ENCODE measurements at places on chromosomes 1 and 21.

DNA sequence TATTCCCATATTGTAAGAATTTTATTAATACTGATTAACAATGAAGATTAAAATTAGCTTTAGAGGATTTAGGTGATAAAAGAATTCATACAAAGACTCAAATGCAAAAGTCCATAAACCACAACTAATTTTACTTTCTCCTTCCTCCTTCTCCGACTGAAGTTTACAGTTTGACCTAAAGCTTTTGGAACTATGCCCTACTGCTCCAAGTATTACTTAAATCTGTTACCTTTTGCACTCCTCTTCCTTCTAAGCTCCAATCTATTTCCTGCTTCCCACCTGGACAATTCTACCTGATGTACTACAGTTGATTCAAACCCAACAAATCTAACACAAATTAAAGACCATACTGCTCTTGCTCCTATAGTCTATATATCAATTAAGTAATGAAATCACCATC, 36.3 kb downstream of the ANKRD13C start:
- DNase-seq: no peak

DNA sequence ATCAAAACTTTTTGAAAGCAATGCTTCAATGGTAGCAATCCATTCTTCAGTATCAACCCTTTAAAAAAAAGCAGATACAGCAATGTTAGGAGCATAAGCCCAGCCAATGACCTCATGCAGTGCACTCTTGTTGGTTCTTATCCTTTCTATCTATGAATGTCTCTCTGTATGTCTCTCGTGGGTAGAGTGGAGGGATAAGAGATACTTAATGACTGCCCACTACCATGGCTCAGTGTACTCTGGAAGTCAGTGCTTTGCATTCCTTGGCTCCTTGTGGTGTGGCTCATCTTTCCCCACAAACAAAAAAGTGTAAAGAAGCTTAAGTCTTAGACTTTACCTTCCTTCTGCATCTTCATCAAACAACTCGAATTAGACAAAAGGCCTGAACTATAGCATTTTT, 50.3 kb downstream of the PCSK9 start:
- DNase-seq: no peak

DNA sequence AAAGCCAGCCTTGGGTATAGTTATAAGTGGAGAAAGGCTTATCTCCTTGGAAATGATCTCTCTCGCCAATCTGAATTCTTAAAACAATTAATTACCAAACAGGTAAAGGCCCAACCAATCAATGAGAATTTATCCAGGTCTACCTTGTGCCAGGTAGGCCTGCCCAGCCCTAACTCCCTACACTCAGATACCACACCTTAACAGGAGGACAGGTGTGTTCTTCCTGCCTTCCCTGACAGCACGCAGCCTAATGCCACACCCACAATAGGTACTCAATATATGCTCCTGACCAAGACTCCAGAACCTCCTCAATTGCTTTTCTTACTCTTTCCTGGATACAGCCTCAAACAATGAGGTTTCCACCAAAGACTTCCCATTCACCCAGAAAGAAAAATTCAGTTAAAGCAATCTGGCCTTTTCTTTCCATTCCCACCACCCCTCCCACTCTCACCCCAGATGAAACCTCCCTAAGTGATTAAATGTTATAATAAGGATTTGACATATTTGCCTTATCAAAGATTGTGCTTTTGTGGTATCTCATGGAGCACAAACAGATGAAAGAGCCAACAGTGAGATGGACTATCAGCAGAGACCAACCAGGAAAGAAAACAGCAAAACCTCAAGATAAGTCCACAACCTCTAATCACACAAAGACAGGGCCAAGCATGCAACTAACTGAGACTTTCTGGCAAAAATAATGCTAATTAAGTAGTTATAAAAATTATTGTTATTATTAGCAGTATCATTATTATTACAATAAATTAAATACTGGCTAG, 25.6 kb downstream of the TRABD2B start:
- no peak for DNase-seq

- no peak for DNase-seq
Observed at GRCh38 chr1:41704196-41704595, 214.5 kb downstream of the HIVEP3 start.

DNA sequence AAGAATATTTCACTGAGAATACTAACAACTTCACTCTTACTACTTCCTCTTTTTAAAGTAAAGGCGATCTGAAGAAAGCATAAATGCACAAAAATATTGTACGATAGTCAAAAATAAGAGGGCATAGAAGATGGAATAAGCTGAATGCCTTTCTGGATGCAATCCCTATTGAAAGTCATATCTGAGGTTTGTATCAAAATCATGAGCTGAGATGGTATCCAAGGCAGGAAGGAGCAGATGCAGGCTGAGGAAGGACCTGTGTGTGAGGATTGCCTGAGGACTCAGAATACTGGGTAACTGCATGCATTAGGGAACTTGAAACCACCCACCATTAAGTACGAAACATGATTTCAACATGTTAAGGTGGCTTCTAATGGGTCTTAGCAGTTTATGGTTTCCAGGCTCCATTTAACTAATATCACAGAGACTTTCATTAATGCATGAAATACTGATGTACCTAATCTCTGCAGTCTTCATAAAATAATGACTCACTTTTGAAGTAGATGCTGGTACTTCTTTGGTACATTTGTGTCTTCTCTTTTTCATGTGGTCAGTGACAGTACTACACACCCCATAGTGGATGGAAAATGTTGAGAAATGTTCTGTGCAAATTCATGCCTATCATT, 29.6 kb upstream of the RGS1 start:
- no peak for DNase-seq

GRCh38 chr1:26239936-26240335, 5.9 kb downstream of the CEP85 start:
- DNase-seq: no peak

- no peak for DNase-seq
Observed at GRCh38 chr21:42651515-42652401, 1.7 kb upstream of the PDE9A start.

GRCh38 chr1:230215031-230215430, 148.0 kb downstream of the GALNT2 start:
- no peak for DNase-seq

DNA sequence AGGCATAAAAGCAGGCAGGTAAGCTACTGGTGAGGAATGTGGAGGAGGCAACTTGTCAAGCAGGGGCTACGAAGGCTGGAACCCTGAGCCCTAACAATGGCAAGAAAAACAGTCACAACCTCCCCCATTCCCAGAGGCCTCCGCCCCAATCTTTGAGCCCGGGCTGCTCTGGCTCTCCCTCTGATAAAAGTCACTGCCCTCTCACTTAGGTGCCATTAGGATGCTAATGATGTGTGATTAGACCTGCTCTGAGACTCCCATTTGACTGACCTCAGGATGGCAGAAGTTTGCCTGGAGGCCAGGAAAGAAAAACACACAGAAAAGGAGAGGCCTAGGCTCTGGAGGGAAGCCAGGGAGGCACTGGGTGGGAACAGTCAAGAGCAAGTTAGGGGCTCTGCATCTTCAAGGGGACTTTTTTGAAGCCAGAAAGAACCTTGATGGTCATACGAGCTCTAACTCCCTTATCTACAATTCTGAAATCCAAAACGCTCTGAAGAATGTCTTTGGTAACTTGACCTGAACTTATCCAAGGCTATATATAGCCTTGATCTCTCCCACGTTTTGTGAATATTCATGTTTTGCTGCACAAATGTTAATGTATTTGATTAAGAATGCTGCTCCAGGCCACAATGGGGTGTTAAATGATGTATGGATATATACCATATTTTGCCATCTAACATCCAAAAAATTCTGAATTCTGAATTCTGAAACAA, 98.9 kb downstream of the TRABD2B start:
- DNase-seq: no peak

GRCh38 chr1:44238660-44239059, 25.4 kb downstream of the DMAP1 start:
- DNase-seq: no peak

GRCh38 chr1:203296460-203297073, 8.8 kb upstream of the BTG2 start:
- DNase-seq: no peak

- DNase-seq: no peak
Observed at GRCh38 chr1:1236945-1237873, 5.2 kb downstream of the B3GALT6 start.

- DNase-seq: no peak
Observed at GRCh38 chr1:93306920-93307319, 38.8 kb upstream of the DR1 start.

- no peak for DNase-seq
Observed at GRCh38 chr1:196372896-196373536, 235.2 kb downstream of the KCNT2 start.

GRCh38 chr1:66533804-66534740, at the start of gene SGIP1:
Gene SGIP1, plus strand, starts transcription at chr1:66534153. Its CDS starts 206 bp downstream, at chr1:66534359.
- no peak for DNase-seq
